Activated CD4-positive, CD25-positive, alpha-beta regulatory T cell treated with anti-CD3 and anti-CD28 coated beads, Interleukin-2, amount 50 U/mL, for 72 hours (primary cell): ENCODE measurements at places on chromosomes 7 and 10.

GRCh38 chr7:120841608-120842007, 16.3 kb downstream of the TSPAN12 start:
- DNase-seq: no peak

DNA sequence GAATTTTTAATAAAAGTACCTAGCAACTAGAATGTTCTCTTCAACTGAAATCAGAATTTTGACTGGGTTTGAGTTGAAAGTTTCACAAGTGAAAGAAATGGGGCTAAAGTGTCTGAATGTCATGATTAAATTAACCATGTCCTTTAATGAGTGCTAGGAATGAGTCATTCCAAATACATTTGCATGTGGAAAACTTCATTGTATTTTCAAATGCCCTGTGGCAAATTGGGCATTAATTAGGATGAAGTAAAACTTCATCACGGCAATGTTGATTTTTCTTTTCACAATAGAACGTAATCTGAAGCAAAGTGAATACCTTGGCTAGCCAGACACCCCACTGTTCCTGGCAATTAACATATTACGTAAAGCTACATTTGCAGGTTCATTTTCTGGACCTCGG, 166.6 kb downstream of the KIAA1217 start:
- no peak for DNase-seq

DNA sequence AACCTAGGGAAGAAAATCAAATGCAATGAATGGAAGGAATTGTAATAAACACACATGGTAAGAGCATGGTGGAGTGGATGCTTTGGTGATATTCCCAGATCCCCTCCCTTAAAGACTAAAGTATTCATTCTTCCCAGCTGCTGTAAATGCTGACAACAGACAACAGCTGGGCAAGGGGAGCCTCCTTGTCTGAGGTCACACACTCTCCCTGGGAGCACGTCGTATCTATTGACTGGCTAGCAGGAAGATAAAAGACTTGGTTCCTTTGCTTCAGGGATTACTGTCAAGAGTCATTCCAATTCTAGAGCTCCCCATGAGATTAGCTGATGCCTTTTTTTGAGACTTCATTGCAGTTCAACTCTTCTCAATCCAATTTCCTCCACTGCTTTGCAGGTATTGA, 443.5 kb upstream of the ETV1 start:
- DNase-seq: no peak

GRCh38 chr7:100369105-100369504, 4.2 kb upstream of the PILRA start:
- DNase-seq: no peak

GRCh38 chr10:59079386-59080226, 96.8 kb upstream of the PHYHIPL start:
- no peak for DNase-seq

DNA sequence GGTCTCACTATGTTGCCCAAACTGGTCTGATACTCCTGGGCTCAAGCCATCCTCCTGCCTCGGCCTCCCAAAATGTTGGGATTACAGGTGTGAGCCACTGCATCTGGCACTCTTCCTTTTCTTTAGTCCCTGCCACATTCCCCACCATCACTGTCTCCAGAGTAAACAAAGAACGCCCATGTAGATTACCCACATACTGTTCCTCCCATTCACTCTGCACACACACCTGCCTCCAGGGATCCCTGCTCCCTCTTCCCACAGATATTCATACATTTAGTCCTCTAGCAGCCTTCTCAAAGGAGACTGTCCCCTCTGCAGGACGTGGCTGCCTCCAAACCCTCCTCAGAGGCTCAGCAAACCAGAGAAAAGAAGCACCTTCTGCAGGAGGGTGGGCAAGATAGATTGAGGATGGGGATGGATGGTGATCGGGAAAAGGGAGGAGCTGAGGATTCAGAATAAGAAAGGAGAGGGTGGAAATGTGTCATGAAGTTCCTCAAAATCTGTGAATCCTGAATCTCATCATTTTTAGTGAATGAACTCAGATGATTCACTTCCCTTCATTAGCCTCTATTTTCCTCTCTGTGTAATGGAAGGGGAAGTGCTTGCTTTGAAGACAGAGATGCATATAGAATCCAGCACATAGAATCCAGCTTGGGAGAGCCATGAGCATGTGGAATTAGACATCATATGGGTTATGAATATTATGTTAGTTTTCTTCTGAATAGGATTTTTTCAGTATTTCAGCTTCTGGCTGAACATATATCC, 5.5 kb upstream of the PLAU start:
- DNase-seq: no peak

- DNase-seq: no peak
Observed at GRCh38 chr10:10871352-10871751, 146.3 kb upstream of the CELF2 start.

GRCh38 chr10:62623223-62623622, 181.3 kb upstream of the ADO start:
- no peak for DNase-seq

DNA sequence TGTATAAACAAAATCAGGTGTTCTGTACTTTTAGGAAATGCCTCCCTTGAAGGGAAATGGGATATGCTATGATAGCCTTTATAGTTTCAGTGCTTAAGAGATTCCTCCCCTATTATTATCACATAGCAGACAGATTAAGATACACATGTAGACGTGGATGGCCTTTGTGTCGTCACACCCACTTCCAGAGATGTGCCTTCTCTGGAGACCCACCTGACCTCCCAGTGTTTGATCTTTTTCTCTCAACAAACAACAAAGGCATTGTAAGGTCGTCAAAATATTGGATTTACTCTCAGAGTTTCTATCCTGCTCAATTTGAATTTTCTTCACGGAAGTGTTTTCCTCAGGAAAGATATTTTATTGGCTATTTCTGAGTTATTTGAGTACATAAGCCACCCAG, 25.7 kb upstream of the C1GALT1 start:
- DNase-seq: no peak

GRCh38 chr7:106099539-106099938, 12.6 kb downstream of the SYPL1 start:
- DNase-seq: no peak

GRCh38 chr7:122995600-122995999, at the start of gene TAS2R16:
Gene TAS2R16 (minus strand): TSS chr7:122995700. CDS start chr7:122995634, 66 bp downstream.
- DNase-seq: no peak

DNA sequence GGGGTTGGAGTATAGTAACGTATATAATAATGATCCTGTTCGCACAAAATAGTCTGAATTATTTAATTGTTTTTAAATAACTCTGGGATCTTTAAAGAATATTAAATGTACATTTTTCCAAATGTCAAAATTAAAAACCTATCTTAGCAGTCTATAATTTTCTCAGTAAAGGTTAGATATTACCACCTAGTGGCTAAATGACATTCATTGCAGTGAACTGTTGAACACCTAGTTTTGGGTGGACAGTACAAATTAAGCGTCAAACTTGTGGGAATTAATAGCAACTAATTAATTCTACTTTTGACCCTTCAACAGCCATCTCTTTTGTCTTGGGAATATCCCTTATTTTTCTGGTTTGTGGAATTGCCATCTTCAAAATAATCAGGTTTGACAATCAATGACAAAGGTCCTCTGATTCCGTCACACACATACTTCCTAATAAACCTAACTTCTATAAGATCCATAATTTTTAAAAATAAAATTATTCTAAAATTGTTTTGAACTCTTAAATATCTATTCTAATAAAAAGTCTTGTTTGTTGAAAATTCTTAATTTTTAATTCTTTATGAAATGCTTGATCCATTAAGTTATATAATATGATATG, 165.7 kb downstream of the SEMA3D start:
- no peak for DNase-seq
